ENCODE measurements at places on chromosomes 1 and 21. TPM values are rescaled to one million over a fixed set of nuclear protein-coding genes. Genes with fewer than 3 reads are reported as not detected.

Gene AP4B1
- 12.9 TPM for polyA plus RNA-seq

Gene KIFAP3
- polyA plus RNA-seq: 10.0 TPM

Gene AMY1B
- not detected for polyA plus RNA-seq

Gene NIT1
- polyA plus RNA-seq: 28.5 TPM

Gene SELP
- 2.1 TPM for polyA plus RNA-seq

Gene DNAJC28
- polyA plus RNA-seq: 1.2 TPM
